Activated T-cell treated with anti-CD3 and anti-CD28 coated beads, Interleukin-2, amount 50 U/mL, for 72 hours (primary cell): ENCODE measurements at places on chromosomes 2 and 18. TPM values are rescaled to one million over a fixed set of nuclear protein-coding genes. Genes with fewer than 3 reads are reported as not detected.

The DNAH6 gene
- total RNA-seq = 1.0 TPM

The VWA3B gene
- 0.21 TPM for total RNA-seq

The MAP3K19 gene
- not detected for total RNA-seq

The RAB27B gene
- 0.19 TPM for total RNA-seq

The EFR3B gene
- 0.60 TPM for total RNA-seq

The HAUS1 gene
- total RNA-seq = 43.4 TPM

The FANCL gene
- 8.9 TPM for total RNA-seq

The NYAP2 gene
- 0.05 TPM for total RNA-seq

The NOL4 gene
- total RNA-seq = not detected

The MC5R gene
- total RNA-seq = not detected

The TRIB2 gene
- total RNA-seq = 2.4 TPM

The AP1S3 gene
- 5.2 TPM for total RNA-seq

The DUSP11 gene
- total RNA-seq = 35.1 TPM

The MALL gene
- not detected for total RNA-seq

The CDH7 gene
- total RNA-seq = not detected

The PLGLB2 gene
- total RNA-seq = 1.9 TPM

The SGPP2 gene
- total RNA-seq = 15.1 TPM

The IL1F10 gene
- not detected for total RNA-seq

The COX5B gene
- 175 TPM for total RNA-seq

The SP110 gene
- total RNA-seq = 118 TPM
